ENCODE measurements at places on chromosomes 16 and 17.
A peak's percentile ranks its signal among the peaks of the same experiment; 100 is the strongest.

- no peak for DNase-seq
Observed at GRCh38 chr17:33371377-33371776, 78.3 kb upstream of the ASIC2 start.

- DNase-seq: no peak
Observed at GRCh38 chr16:68948230-68948910, 105.0 kb downstream of the TANGO6 start.

GRCh38 chr16:30740364-30741251 lies 7.6 kb upstream of the PHKG2 start:
- DNase-seq: peak; percentile 74

GRCh38 chr17:64920419-64921172 lies 1.3 kb upstream of the LRRC37A3 start:
- DNase-seq: no peak

DNA sequence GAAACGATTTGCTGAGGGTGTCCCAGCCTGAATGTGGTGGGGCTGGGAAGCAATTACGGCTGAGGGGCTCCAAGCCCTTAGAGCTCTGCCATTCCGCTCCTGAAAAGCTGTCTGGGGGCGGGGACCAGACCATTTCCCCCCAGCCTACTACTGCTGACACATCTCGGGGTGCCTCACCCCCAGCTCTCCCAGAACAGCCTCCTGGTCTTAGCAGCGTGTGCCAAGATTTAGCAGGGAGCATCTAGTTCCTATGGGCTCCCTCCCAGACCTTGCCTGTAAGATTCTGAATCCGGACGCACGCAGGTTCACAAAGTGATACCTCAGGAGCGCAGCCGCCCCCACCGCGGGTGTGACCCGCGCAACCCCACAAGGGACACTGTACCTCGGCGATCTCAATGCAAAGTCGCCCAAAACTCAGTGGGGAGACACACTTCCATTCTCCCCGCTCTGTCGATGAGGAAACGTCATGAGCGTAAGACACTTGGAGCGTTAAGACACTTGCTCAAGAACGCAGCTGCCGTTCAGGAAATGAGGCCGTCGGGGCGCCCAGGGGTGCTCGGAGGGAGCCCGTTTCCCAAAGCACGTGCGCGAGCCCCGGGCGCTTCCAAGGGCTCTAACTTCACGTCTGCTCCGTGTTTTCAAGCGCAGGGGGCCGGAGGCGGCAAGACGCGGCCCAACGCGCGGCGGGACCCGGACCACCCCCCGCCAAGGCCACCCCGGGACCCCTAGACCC lies 629 bp downstream of the GEMIN4 start:
- DNase-seq: peak; percentile 14

- no peak for DNase-seq
Observed at GRCh38 chr16:83689385-83689831, 118.4 kb upstream of the HSBP1 start.

GRCh38 chr16:85330694-85331188 lies 218.5 kb upstream of the CIBAR2 start:
- peak; percentile 66 for DNase-seq

DNA sequence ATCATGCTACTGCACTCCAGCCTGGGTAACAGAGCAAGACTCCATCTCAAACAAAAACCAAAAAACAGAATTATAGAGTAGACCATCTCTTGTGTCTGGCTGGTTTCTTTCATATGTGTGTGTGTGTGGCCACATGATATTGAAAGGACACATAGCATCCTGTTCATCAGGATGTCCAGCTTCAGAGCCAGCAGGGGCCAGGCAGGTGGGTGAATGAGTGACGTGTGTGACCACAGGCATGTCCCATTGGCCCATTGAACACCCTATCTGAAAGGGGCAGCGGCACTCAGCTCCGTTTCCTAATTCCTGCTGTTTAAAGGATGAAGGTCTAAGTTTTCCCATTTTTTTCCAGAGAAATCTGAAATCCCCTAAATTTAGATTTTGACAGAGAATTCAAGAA lies 174.2 kb downstream of the PRKCB start:
- DNase-seq: no peak

- no peak for DNase-seq
Observed at GRCh38 chr17:49755663-49756283, 8.2 kb downstream of the FAM117A start.

DNA sequence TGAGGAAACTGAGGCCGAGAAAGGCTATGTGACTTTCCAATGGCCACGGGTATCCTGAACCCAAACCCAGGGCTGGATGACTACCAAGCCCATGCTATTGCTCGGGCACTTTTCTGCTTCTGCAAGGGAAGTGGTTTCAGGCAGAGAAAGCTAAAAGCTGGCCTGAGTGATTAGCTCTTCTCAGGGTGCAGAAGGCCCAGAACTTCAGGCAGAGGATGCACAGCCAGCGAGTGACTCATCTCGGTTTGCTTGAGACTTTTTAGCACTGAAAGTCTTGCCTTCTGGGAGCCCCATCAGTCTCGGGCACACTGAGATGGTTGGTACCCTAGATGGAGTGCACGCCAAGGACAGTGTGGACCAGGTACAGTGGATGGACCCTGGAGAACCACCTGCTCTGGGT lies 129.5 kb upstream of the SDK2 start:
- no peak for DNase-seq

- DNase-seq: no peak
Observed at GRCh38 chr16:85625485-85626117, 12.5 kb downstream of the GSE1 start.

GRCh38 chr17:64315032-64315490 lies 52.0 kb upstream of the TEX2 start:
- no peak for DNase-seq

- DNase-seq: no peak
Observed at GRCh38 chr17:78107457-78107856, 21.1 kb downstream of the TMC6 start.

DNA sequence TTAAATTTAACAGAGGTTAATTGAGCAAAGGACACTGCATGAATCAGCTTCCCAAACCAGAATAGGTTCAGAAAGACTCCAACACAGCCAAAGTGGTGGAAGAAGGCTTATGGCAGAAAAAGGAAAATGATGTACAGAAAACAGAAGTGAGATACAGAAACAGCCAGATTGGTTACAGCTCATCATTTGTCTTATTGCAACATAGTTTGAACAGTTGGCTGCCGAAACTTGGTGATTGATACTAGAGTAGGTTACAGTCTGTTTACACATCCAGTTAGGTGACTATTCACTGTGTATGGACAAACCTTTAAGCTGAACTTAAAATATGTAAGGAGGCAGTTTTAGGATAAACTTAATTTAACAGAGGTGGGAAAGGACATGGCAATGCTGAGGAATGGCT lies 18.3 kb downstream of the TMEM100 start:
- DNase-seq: no peak

DNA sequence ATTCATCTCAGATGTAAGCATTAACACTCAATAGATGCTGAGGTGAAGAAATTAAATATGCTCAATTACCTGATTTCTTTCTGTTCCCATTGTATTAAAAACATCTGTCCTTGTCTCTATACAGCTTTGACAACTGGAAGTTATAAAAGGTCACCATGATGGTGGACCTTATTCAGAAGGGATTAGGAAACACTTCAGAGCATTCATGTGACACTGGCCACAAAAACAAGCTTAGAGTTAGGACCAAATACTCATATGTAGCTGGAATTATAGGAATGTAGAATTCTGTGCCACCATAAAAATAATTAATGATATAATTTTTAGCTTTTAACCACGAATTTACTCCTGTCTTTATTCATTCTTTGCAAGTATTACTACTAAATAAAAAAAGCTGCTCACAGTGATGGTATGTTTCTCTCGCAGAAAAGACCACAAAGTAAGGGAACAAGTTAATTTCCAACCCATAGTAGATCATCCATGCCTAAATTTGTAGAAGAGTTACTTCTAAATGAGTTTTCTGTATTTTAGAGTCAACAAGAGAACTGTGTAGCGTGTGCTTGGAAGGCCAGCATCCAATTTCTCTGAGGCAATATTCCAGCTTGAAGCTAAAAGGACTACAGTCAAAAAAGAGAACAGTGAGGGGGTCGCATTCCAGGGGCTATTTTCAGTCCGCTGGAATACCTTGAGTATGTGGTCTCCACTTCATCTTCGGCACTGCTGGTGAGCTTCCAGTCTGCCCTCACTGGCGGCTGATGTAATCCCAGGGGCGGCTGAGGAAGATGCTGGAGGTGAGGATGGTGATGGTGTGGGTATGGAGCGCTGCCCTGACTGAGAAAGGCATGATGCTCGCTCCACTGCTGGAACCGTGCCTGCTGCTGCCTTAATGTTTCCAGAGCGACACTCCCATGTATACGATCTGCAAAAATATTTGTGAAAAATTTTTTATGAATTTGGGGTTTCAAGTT lies 63.7 kb downstream of the CACNG1 start:
- DNase-seq: no peak

DNA sequence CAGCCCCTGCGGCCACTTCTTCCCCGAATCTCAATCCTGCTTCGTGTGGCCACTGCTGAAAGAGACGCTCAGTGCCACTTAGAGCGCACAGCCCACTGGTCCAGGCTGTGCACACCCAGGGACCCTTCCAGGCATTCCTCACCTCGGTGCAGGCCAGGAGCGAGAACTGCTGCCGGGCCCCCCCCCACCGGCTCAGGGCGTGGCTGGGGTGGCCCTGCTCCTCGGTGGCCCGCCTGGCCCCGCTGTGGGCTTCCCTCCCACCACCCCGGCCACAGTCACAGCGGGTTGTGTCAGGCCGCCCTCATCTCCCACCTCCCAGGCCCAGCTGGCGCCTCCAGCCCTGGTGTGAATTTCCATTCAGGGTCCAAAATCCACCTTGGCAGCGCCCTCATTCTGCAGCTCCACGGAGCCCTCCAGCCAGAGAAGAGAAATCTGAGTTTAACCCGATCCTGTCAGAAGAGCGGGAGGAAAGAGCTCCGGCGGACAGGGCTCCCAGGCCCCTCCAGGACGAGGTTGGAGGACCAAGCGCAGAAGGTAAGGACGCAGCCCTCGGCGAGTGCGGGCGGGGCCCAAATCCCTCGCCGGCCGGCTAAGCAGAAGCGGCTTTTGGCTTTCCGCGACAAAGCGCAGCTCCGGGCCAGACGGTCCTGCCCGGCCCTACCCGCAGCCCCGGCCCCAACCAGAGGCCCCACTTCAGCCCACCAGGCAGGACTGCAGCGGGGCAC lies 12.0 kb downstream of the TBC1D16 start:
- DNase-seq: no peak

DNA sequence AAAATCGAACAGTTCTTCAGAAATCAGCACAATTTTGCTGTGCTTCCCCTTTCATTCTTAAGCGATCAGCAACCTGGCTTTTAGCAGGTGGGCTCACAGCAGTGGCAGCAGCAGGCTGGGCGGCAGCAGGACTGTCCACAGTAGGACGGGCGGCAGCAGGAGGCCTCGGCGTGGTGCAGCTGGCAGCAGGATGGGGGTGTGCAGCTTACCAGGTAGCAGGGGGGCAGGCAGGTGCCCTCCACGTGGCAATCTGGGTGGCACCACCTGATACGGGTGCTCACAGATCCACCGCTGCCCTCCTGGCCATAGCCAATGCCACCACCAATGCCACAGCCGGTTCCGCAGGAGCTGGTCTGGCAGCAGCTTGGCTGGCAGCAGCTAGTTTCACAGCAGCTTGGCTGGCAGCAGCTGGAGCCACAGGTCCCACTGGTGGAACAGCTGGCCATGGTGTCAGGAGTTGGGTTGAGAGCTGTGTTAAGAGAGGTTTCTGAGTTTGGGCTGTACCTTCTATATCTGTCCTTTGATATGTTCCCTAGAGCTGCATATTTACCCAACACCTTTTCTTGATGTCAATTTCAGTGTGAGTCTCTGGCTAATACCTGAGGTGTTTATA lies at the start of gene KRTAP1-4:
KRTAP1-4 (minus strand) TSS at position 563 of the 613 bp plus-strand sequence; CDS start at position 446, 117 bp downstream.
- DNase-seq: no peak
